ENCODE measurements at places on chromosomes 7 and 10.

DNA sequence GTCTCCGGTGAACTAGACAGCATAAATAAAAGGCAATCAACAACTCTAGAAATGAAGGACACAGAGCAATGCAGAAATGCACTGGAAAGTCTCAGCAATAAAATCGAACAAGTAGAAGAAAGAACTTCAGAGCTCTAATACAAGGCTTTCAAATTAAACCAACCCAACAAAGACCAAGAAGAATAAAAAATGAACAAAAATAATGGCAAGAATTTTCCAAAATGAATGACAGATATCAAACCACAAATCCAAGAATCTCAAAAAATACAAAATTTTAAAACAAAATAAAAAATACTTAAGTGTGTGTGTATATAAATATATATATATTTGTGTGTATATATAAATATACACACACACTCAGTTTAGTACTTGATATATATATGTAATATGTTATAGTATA is 110.8 kb downstream of the IQUB start:
- DNase-seq, result no peak

GRCh38 chr10:1403508-1404322 is 333.6 kb downstream of the ADARB2 start:
- no peak for DNase-seq

DNA sequence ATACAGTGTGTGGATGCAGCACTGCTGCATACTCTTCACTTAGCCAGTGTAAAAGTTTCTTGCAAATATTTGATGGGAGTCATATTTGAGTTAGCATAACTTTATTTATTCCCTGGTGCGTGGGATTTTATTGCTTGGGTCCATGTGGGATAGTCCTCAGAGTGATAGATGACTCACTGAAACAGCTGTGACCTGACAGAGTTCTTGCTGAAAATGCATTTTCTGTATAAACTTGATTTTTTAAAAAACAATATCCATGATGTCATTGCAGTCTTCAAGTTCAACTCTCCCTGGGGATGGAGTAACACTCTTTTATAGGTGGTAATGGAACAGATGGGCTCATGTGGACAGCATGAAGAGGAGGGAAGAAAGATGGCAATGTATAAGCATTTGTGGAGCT is 310.0 kb downstream of the PPP1R3A start:
- no peak for DNase-seq

DNA sequence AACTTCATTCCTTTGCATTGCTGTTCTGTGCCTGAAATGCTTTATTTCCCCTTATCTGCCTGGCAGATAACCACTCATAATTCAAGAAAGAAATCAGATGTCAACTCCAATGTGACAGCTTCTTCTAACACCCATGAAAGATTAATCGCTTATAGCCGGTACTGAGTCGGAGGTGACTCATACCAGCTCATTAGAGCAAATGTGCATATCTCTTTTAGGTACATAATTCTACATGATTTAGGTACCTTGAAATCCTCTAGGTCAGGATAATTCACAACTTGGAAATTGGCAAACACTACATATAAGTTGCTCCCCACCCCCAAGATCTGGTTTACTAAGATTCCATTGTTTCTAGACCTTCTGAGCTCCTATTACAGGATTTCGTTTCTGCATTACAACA is 554.4 kb upstream of the SORCS1 start:
- DNase-seq, result no peak

DNA sequence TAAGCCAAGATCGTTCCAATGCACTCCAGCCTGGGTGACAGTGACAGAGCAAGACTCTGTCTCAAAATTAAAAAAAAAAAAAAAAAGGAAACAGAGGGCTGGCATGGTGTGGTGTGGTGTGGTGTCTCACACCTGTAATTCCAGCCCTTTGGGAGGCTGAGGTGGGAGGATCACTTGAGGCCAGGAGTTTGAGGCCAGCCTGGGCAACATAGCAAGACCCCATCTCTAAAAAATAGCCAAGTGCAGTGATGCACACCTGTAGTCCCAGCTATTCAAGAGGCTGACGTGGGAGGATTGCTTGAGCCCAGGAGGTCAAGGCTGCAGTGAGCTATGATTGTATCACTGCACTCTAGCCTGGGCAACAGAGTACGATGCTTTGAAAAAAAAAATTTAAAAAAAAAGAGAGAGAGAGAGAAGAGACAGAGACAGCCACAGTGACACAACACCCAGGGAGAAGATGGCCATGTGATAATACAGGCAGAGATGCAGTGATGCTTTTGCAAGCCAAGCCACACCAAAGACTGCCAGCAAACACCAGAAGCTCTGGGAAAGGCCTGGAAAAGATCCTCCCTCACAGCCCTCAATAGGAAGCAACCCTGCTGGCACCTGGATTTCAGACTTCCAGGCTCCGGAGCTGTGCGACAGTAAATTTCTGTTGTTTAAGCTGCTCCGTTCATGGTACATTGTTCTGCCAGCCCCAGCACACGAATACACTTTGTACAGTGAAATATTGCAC is 19.3 kb upstream of the SRRM3 start:
- DNase-seq, result no peak

DNA sequence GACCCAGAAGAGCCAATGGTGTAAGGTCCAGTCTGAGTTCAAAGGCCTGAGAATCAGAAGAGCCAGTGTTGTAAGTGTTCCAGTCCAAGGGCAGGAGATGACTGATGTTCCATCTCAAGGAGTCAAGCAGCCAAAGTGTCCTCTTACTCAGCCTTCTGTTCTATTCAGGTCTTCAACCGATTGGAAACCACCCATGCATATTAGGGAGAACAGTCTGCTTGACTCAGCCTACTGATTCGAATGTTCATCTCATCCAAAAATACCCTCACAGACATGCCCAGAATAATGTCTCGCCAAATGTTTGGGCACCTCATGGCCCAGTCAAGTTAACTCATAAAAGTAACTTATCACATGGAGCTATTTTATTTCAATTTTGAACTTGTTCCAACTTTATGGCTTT is 2.9 kb upstream of the WDFY4 start:
- DNase-seq, result no peak

- no peak for DNase-seq
These were observed 233.8 kb upstream of the PPP2R2D start for GRCh38 chr10:131667047-131667446.

Measured in stimulated activated CD4-positive, alpha-beta T cell treated with anti-CD3 and anti-CD28 coated beads, Interleukin-1b, Interleukin-23, amount 100 ng/mL, for 1 hour (primary cell).